Esophagus muscularis mucosa (tissue), 4 donors: ENCODE measurements at places on chromosomes 13 and 19. TPM values are rescaled to one million over a fixed set of nuclear protein-coding genes. Genes with fewer than 3 reads are reported as not detected.

Gene FXYD3
- 2.9 TPM for total RNA-seq

Gene PSG2
- total RNA-seq, result not detected

Gene CYP4F8
- total RNA-seq, result not detected

Gene NLRP11
- not detected for total RNA-seq

Gene TMEM255B
- total RNA-seq, result 4.1 TPM

Gene PIP5K1C
- total RNA-seq, result 89.7 TPM

Gene CBY2
- not detected for total RNA-seq

DNA sequence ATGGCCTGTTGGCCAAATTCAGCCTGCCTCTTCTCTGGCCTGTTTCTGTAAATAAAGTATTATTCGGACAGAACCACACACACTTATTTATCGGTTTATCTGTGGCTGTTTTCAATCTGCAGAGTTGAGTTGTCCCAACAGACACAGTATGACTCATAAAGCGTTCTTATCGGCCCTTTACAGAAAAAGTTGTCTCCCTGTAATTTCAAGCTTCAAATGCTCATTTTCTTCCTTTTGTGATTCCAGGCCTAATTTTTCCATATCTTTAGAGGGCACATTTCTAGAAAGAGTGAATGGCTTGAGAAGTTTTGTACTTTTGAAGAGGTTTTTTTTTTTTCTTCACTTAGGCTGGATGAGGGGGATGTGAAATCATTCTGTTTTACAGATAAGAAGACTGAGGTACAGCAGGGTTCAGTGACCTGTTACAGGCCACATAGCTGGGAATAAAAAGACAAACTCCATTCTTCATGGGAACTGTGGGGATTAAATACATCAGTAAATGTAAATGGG is 440.9 kb downstream of the TSHZ3 start:
- DNase-seq, result no peak
- no peaks in the 10 kb centered on the region for H3K27me3 ChIP-seq
- H3K36me3 ChIP-seq, result no peaks in the 10 kb centered on the region
- no peak overlapping the region for H3K27ac ChIP-seq
- H3K4me1 ChIP-seq, result no peaks in the 10 kb centered on the region

DNA sequence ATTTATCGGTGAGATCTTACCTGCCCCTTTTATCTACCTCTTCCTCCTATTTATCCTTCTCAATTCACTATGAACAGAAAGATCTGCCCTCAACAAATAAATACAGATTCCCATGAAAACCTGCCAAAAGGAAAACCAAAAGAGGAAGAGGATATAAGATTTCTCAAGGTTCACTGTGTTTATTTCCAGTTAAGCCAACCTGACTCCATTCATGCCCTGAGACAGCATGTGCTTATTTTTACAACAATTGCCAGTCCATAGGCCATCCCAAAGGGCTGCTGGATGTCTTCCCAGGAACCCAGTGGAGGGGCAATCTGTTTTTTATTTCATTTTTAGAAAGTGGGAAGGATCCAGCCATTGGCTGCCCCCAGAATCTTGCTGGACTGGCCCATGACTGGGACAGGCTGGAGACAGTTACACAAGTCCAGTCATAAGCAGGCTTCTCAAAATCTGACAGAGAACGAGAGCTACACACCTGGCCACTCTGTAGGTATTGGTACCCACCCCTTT is 209.1 kb downstream of the IRS2 start:
- no peaks in the 10 kb centered on the region for H3K4me1 ChIP-seq
- DNase-seq, result no peak
- H3K4me3 ChIP-seq, result no peak overlapping the region
- no peaks in the 10 kb centered on the region for H3K27me3 ChIP-seq
- no peak overlapping the region for H3K27ac ChIP-seq

- no peaks in the 10 kb centered on the region for H3K27me3 ChIP-seq
- H3K4me3 ChIP-seq, result no peak overlapping the region
- no peak overlapping the region for H3K27ac ChIP-seq
- no peaks in the 10 kb centered on the region for H3K36me3 ChIP-seq
- H3K4me1 ChIP-seq, result no peaks in the 10 kb centered on the region
- no peak for DNase-seq
These were observed 615.3 kb upstream of the SLITRK1 start for GRCh38 chr13:84497613-84498012.

- H3K27me3 ChIP-seq, result no peaks in the 10 kb centered on the region
- H3K36me3 ChIP-seq, result no peaks in the 10 kb centered on the region
- H3K4me3 ChIP-seq, result no peak overlapping the region
- no peak overlapping the region for H3K27ac ChIP-seq
- DNase-seq, result no peak
These were observed 7.5 kb downstream of the C3 start for GRCh38 chr19:6712692-6713670.

DNA sequence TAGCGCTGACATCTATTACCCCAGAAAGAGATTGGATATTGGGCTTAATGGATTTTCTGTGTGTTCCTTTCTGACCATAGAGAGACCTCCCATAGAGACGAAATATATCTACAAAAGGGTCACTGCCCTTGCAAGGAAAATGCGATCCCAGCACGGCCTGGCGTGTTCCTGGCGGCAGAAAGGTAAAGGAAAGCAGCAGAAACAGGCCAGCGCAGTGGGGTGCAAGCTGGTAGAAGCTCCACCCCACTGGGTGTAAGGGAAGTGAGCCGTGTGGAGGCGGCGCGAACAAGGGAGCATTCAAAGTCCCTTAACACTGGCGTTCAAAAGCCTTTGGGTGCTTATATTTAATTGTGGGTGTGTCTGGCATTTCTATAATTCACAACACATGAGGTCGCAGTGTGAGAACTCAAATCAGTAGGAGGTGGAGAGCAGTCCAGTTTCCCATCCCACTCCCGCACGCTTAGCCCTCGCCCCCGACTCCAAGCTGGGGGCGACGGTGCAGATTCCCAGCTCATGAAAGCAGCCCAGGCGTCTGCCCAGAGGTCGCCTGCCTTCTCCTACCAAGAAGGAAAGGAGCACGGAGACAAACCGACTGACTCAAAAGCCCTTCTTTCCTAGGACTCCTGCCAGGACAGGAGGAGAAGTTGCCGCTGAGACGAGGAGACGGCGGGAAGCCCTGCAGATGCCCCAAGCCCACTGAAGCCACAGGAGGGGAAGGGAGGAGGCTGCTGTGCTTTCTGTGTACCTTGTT is 478.4 kb downstream of the FOXO1 start:
- peaks cover 52% of the 10 kb centered on the region for H3K4me1 ChIP-seq
- no peaks in the 10 kb centered on the region for H3K36me3 ChIP-seq
- no peaks in the 10 kb centered on the region for H3K27me3 ChIP-seq
- no peak for DNase-seq

GRCh38 chr13:37984357-37984756 is 114.8 kb upstream of the TRPC4 start:
- no peak overlapping the region for H3K27ac ChIP-seq
- no peaks in the 10 kb centered on the region for H3K36me3 ChIP-seq
- H3K4me1 ChIP-seq, result no peaks in the 10 kb centered on the region
- H3K27me3 ChIP-seq, result no peaks in the 10 kb centered on the region
- no peak overlapping the region for H3K4me3 ChIP-seq

DNA sequence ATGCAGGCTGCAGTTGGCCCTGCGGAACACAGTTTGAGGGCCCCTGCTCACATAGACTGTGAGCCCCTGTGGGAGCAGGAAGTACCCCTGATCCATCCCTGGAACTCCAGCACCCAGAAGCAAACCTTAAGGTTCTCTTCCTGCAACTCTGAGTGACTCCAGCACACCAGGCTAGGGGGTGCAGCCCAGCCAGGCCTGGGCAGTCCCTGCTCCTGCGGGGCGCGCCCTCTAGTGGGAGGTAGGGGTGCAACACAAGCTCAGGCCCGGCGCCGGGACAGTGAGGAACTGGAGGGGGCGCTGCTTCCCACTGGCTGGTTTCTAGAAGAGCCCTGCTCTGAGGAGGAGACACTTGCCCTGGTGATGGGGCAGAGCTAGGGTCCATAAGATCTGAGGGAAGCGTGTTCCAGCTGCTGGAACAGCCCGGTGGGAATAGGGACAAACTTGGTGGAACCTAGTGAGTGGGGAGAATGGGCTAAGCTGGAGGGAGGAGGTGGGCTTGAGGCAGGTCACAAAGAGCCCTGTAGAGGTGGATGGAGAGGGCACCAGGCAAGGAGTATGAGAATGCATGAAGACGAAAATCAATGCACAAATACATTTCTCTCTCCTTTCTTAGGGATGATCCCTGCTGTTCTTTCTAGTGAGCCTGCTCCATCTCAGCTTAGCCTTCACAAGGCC is 5.0 kb downstream of the ZSCAN5A start:
- no peak for DNase-seq
- no peak overlapping the region for H3K27ac ChIP-seq
- H3K27me3 ChIP-seq, result no peaks in the 10 kb centered on the region
- H3K36me3 ChIP-seq, result no peaks in the 10 kb centered on the region

GRCh38 chr19:44740351-44740824 is 8.1 kb upstream of the BCL3 start:
- peak overlapping the region; percentile 40 for H3K27ac ChIP-seq
- H3K36me3 ChIP-seq, result no peaks in the 10 kb centered on the region

- H3K4me1 ChIP-seq, result no peaks in the 10 kb centered on the region
- H3K27me3 ChIP-seq, result no peaks in the 10 kb centered on the region
- DNase-seq, result no peak
- no peaks in the 10 kb centered on the region for H3K36me3 ChIP-seq
- no peak overlapping the region for H3K27ac ChIP-seq
These were observed 94.0 kb downstream of the SLC10A2 start for GRCh38 chr13:102972191-102972590.

DNA sequence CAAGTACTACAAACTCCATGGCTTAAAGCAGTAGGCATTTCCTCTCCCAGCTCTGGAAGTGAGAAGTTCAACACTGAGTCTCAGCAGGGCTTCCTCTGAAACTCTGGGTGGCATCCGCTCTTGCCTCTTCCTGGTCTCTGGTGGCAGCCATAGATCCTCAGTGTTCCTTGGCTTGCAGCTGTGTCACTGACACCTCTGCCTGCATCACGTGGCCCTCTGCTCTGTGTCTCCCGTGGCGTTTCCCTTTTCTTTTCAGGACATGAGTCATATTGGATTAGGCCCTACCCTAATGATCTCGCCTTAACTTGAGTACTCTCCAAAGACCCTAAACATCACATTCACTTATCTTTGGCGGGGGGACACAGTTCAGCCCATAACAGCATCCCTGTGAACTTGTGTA is 466.7 kb downstream of the MYO16 start:
- H3K36me3 ChIP-seq, result no peaks in the 10 kb centered on the region
- no peak for DNase-seq
- H3K4me3 ChIP-seq, result no peak overlapping the region

DNA sequence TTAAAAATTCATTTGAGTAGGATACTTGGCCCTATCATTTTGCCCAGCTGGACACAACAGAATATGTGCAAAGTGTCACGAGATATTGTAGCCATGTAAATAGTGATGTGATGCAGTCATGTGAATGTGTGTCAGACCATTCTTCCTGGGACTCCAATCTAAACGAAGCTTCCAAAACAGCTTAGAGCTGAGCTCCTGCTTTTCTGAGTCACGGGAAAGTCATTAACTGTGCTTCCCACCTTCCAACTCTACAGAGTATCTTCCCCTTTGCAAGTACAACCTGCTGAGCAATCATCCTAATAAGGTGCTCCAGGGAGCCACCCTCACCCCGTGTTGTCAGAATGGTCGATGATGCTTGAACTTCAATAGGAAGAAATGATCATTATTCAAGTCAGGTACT is 294.7 kb downstream of the MYO16 start:
- H3K36me3 ChIP-seq, result no peaks in the 10 kb centered on the region
- H3K27me3 ChIP-seq, result no peaks in the 10 kb centered on the region
- H3K27ac ChIP-seq, result no peak overlapping the region
- DNase-seq, result no peak
- H3K4me3 ChIP-seq, result no peak overlapping the region

GRCh38 chr13:110455941-110456340 is 105.6 kb downstream of the RAB20 start:
- H3K27me3 ChIP-seq, result no peaks in the 10 kb centered on the region
- H3K27ac ChIP-seq, result peak overlapping the region; percentile 53
- no peak overlapping the region for H3K4me3 ChIP-seq
- H3K36me3 ChIP-seq, result peaks cover 89% of the 10 kb centered on the region

- H3K27me3 ChIP-seq, result no peaks in the 10 kb centered on the region
- no peak for DNase-seq
- no peak overlapping the region for H3K4me3 ChIP-seq
- H3K36me3 ChIP-seq, result no peaks in the 10 kb centered on the region
- H3K4me1 ChIP-seq, result no peaks in the 10 kb centered on the region
These were observed 34.0 kb downstream of the KLF5 start for GRCh38 chr13:73092829-73093228.

DNA sequence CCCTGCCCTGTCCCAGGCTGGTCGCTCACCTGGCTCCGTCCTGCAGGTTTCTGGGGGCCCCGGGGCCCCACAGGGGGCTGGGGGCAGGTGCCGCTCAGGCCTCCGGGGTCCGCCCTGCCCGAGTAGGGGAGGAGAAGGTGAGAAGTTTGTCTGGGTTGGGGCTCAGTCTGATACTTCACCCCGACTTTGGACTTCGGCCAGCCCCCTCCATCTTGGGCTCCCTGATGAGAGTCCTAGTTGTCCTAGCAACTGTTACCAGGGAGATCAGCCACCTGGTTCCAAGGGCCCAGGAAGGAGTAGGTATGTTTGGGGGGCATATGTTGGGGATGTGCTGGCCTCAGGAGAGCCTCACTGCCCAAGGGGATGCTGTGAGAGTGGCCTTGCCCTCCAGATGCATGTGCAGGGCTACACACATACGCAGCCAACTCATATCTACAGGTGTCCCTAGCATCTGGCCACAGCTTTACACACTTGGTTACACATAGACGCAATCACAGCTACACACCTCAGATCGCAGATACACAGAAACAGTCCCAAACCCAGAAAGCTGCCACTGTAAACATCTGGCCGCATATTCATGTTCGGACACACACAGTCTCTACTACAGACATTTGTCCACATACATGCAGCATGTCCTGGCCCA is 3.4 kb downstream of the NUMBL start:
- H3K27ac ChIP-seq, result peak overlapping the region; percentile 71
- H3K27me3 ChIP-seq, result no peaks in the 10 kb centered on the region
- peak overlapping the region; percentile 27 for H3K4me3 ChIP-seq

DNA sequence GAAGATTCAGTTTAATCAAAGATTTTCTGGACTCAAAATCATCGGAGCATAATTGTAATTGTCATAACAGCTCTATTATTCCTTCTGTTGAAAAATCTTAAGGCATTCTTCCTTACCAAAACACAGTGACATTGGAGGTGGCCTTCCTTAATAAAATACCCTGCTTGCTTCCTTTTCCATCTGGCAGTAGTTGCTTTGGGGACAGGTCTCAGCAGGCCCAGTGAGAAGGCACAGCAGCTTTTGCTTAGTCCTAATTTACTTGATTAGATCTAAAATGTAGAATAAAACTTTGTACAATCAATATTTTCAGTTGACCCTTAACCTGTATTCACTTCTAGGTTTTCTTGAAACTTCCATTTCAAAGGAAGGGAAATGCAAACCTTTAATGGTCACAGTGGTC is 471.6 kb downstream of the PCDH20 start:
- H3K4me3 ChIP-seq, result no peak overlapping the region
- H3K36me3 ChIP-seq, result no peaks in the 10 kb centered on the region
- DNase-seq, result no peak
- H3K27ac ChIP-seq, result no peak overlapping the region
- no peaks in the 10 kb centered on the region for H3K27me3 ChIP-seq

GRCh38 chr13:110214637-110215036 is 92.3 kb downstream of the COL4A1 start:
- H3K4me3 ChIP-seq, result no peak overlapping the region
- H3K27me3 ChIP-seq, result no peaks in the 10 kb centered on the region
- peaks cover 37% of the 10 kb centered on the region for H3K36me3 ChIP-seq
- H3K27ac ChIP-seq, result peak overlapping the region; percentile 84
- H3K4me1 ChIP-seq, result peaks cover 40% of the 10 kb centered on the region

- H3K27ac ChIP-seq, result no peak within 1 kb of the TSS
- H3K4me1 ChIP-seq, result peaks cover 10% of the 10 kb centered on the region
- no peak for DNase-seq
These were observed at the start of gene CYP4F3 for GRCh38 chr19:15640294-15640903. Gene CYP4F3 (plus strand): TSS chr19:15640897. CDS start chr19:15641416, 519 bp downstream.
